ENCODE measurements at places on chromosomes 6 and 20.

GRCh38 chr20:3648951-3649350, 14.2 kb downstream of the GFRA4 start:
- DNase-seq = no peak

- no peak for DNase-seq
These were observed 58.4 kb upstream of the TOP1 start for GRCh38 chr20:40970218-40970617.

DNA sequence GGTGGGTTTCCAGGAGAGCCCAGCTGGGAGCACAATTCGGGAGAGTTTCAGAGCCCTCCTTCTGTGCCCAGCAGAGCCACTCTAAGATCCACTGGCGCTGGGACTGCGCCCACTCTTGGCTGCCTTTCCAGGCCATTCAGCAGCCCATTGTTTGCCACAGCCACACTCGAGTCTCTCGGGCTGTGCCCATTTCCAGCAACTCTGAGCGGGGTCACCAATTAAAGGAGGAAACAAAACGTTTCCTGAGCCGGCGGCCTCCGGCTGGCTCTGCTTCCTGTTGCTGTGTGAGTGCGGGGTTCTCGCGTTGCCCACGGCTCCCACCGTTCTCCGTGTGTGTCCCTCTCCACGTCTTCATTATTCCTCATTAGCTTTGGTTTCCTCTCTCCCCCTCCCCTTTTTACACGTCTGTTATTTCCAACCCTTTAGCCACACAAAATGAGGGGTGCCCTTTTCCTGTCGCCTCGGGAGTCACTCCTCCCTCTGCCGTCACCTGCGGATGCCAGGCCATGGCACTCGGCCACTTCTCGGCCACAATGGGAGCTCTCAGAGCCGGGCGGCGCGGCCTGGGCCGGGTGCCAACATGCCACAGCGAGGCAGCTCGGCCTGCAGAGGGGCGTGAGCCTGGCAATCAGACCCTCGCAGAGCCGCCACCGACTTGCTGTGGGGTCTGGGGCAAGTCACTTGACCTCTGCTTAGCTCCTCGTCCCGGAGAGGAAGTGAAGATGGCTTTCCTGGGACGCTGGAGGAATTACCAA, 94.3 kb upstream of the NKX2-2 start:
- no peak for DNase-seq

DNA sequence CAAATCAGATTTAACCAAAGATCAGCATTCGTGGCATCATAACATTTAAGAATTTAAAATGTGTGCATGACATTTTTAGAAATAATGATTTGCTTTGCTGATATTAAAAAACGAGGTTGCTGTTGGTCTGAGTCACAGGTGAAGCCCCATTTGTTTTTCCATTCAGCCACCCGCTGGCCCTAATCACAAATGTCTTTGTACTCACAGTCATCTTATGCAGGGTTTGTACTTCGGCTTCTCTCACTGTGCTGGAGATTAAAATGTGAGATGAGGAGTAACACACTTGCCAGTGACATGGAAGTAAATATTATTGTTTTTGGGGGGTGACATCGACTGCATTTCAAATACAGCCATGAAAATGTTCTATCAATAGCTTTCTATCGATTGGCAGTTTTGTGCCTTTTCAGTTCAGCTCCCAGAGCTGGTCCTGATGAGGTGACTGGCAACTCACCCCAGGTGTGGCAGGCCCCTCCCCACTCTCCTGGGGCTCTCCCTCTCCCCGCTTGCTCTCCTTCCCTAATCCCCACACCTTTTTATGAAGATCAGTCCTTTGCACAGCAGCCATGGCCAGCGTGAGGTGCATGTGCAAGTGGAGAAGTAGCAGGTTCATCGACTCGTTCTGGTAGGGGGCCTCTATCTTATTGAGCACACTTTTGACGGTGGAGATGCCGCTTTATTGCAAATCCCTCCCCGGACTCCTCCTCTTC, 58.8 kb upstream of the FUCA2 start:
- DNase-seq = no peak

- DNase-seq = no peak
These were observed 123.5 kb downstream of the LAMP5 start for GRCh38 chr20:9637889-9638288.
